Bone marrow (tissue), 2 donors: ENCODE measurements at places on chromosomes 16 and 17.

DNA sequence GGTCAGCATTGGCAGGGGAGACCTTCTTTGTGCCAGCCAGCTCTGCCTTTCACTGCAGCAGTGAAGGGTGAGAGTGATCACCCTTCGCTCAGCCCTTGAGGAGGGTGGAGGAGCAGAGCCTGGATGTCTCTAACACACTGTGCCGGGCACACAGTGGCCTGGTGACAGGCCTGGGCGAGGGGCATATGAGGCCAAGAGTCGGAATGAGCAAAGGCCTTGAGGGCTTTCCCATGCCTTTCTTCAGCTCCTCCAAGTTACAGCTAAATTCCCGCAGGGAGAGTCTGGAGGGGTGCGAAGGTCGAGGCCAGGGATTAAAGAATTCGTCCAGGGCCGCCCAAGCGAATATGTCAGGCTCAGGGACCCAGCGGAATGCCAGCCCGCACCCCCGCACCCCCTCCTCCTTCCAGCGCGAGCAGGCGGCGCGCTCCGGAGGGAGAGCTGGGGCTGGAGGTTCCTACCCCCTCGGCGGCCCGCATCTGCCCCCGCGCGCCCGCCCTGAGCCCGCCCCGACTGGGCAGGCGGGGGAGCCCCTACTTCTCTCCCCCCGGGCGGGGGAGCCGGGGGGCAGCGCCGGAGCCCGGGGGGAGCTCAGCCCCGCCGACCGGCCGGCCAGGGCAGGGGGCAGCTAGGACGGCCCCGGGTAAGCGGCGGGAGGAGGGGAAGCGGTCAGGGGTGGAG is at the start of gene RASL10B:
Gene RASL10B, plus strand, starts transcription at position 401 of the 678 bp plus-strand sequence. CDS start 3,546 bp downstream, outside the sequence.
- no peak for DNase-seq

GRCh38 chr17:6233856-6234255 is 163.7 kb downstream of the WSCD1 start:
- no peak for DNase-seq

- no peak for DNase-seq
Observed at GRCh38 chr16:66036184-66036583, 330.3 kb upstream of the CDH5 start.

DNA sequence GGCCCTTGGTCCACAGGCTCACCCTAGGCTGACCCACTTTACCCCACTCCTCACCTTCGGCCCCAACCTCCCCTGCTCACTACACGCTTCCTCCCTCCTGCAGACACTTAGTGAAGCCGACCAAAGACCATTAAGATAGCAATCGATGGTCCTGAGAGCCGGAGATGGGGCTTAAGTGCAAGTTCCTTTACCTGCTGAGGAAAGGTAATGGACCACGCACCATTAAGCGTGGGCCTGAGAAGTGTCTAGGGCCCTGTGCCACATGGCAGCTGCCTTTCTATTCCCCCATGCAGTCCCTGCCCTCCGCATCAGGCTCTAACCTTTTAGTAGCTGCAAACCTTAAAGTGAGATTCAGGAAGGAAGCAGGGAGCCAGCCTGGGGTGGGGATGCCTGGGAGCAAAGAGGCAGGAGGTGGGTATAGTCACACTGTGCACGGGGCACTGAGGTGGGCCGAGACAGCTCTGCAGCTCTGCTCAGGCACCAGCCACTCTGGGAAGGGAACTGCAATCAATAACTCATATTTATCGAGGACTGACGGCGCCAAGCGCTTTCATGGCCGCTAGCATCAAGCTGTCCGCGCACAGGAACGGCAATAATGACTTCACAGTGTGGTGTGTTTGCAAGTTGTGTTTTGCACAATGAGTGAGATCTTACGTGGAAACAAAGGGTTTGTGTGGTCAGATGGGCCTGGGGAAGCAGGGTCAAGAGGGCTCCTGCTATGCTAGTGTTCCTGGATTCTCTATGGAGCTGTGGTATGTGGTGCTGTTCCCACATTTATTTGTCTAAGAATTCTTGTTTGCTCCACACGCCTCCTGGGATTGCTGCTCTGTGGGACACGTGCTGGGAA is 84.9 kb upstream of the CDC42EP4 start:
- no peak for DNase-seq

DNA sequence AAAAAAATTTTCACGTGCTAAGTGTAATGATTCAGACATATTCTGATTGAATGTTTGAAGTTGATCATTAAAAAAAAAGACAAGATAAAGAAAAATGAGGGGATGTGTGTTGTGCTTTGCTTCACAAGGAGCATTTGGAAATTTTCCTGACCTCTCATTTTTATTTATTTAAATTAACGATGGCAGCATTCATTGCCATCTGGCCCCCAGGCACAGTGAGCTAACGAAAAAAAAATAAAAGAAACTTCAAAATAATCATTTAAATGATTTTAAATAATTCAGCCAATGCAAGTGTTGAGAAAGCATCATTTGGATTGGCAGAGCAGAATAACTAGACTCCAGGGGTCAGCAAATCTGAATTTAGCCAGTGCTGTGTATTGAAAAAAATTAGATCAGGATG is 1037.2 kb downstream of the CDH11 start:
- no peak for DNase-seq

DNA sequence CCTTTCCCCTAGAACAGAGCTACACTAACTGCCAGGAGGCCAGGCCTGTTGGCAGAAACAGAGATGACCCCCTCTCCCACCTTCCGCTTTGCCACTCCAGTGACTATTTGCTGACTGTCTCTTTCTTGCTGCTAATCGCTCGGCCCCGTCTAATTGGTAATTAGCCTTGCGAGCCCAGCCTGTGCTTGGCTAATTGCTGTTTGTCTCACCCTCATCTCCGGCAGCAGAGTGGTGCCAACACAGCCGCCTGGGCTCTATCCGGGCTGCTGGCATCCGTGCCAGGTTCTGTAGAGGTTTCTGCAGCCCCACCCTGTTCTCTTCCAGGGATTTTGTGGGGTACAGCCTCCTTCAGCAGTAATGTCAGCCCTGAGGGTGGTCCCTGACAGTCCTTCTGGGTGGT is 27.4 kb upstream of the PHB1 start:
- DNase-seq: no peak

GRCh38 chr17:56785997-56786680 is 47.6 kb downstream of the C17orf67 start:
- DNase-seq: no peak
